Vagina (tissue), 2 donors: ENCODE measurements at places on chromosomes 13 and 19.

GRCh38 chr19:38470788-38471480, 37.4 kb downstream of the RYR1 start:
- no peak for DNase-seq

GRCh38 chr19:13102416-13102665, 317 bp downstream of the LYL1 start:
- DNase-seq, result no peak

GRCh38 chr19:52667972-52668371, 29.8 kb upstream of the ZNF83 start:
- DNase-seq, result no peak

DNA sequence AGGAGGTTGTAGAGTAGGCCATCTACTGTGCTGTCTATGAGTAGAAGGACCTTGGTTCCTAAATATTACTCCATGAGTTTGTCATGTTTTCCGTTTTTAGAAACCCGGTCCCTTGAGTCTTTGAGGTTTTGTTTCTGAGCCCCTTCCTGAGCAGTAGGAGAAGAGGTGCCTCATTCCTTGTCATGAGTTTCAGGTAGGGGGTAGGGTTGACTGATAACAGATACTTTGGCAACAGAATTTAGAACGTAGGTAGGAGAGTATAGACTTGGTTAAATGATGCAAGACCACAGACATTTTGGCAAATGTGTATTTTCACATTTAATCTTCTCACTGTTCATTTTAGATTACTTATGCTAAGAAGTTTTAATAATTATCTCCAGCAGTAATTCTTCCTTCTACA, 24.6 kb downstream of the LMO7 start:
- DNase-seq, result no peak

- DNase-seq, result no peak
Measured at GRCh38 chr19:48329167-48329891, 4.0 kb downstream of the EMP3 start.

DNA sequence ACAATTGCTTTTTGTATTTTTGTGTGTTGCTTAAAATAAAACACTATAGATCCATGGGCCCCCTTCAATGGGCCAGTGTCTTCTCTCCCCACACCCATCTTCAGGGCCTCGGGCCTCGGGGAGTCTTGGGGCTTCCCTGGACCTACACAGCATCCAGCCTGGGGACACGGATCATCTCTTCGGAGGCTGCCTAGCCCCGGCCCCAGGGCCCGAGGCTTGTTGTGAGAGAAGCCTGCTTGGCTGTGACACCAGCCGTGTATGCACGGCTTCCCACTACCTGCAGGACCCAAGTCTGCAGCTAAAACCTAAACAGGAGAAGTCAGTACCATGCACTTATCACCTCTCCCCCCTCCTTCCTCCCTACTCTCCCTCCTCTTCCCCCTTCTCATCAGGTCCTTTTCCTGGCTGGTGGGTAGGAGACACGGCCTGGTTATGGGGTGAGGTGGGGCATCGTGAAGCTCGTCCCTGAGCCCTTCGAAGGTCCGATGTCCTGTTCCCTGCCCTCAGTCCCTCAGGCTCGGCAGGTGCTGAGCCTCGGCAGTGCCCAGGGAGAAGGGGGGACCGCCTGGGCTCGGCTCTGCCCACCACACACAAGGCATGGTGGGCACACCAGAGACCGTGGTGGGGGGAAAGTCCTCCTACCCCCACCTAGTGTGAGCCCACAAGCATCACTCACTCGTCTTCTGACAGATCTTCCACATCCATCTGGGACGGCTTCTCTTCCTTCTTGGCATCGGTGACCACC, 9.5 kb downstream of the C13orf46 start:
- DNase-seq, result no peak

DNA sequence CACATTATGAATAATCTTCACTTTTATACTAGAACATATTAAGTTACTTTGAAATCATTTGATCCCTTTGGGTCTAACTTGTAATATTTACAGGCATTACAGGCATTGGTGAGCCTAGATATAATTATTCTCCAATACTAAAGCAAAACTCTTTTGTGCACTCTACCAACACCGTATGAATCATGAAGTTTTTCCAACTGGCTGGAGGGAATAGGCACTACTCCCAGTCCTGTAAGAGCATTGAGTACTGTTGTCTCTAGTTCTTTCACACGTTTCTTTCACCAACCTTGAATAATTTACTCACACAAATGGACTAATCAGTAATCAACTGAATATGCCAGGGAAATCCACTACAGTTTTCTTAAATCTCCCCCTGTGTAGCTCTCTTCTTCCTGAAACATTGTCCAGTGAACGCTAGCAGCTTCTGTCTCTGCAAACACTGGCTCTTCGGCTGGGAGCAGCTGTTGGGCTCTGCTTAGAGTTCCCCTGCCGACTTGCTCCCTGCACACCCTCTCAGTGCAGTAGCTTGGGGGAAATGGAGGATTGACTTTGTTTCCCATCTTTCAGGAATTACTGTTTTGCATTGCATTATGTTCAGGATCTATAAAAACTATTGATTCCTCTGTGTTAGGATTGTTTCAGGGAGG, 476.7 kb downstream of the RFC3 start:
- no peak for DNase-seq

GRCh38 chr19:53659292-53659691, 27.5 kb downstream of the DPRX start:
- no peak for DNase-seq
